ENCODE measurements at places on chromosomes 6 and 20.

DNA sequence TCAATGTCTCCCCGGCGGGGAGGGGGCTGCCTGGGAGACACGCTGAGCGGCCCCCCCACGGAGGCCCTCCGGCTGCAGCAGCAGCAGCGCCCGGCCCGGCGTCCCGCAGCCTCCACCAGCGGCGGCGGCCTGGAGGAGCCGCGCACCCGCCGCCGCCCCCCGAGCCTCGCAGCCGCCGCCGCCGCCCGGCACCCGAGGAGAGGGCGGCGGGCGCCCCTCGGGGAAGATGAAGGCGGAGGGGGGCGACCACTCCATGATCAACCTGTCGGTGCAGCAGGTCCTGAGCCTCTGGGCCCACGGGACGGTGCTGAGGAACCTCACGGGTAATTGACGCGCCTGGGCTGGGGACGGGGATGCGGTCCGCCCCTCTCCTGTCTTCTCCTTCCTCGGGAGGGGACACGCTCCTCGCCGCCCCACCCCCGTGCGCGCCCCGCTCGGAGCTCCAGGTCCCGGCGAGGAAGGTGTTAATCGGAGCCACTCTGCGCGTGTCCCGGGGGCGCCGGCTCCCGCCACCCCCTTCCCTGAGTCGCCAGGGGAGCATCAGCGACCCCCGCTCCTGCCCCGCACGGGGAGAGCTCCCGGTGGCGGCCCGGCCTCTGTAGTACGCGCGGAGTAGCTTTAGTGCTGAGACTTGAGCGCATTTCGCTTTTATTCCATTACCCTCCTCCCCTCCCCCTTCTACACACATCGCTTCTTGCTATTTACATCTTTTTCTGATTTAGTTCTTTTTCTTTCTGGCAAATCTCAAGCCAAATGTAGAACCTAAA, 686 bp downstream of the TMEM170B start:
- peak; percentile 76 for DNase-seq

DNA sequence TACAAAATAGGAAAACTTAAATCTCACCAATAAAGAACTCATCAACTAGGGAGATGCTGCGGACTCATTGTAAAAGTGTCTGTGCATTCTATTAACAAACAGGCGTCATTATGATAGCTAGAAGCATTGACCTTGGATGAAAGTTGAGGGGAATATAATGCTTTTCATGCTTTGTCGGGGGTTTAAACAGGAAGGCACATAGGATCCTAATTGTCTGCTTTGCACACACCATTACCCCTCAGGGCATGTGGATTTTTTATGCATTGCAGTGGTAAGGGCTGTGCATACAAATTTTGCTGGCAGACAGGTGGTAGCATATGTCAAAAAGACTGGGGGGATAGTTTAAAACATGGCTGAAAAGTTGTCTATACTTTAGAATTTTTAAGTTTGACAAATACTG, 447.9 kb upstream of the PLCB4 start:
- no peak for DNase-seq

GRCh38 chr6:55866128-55866527, 9.3 kb downstream of the BMP5 start:
- no peak for DNase-seq

GRCh38 chr6:154466139-154466538, 44.3 kb downstream of the CNKSR3 start:
- no peak for DNase-seq

- DNase-seq: no peak
Measured at GRCh38 chr6:110190726-110191125, 10.5 kb downstream of the CDC40 start.

GRCh38 chr6:47967843-47968242, 143.2 kb downstream of the PTCHD4 start:
- no peak for DNase-seq

GRCh38 chr20:40702504-40702903, 13.5 kb upstream of the MAFB start:
- DNase-seq: no peak

DNA sequence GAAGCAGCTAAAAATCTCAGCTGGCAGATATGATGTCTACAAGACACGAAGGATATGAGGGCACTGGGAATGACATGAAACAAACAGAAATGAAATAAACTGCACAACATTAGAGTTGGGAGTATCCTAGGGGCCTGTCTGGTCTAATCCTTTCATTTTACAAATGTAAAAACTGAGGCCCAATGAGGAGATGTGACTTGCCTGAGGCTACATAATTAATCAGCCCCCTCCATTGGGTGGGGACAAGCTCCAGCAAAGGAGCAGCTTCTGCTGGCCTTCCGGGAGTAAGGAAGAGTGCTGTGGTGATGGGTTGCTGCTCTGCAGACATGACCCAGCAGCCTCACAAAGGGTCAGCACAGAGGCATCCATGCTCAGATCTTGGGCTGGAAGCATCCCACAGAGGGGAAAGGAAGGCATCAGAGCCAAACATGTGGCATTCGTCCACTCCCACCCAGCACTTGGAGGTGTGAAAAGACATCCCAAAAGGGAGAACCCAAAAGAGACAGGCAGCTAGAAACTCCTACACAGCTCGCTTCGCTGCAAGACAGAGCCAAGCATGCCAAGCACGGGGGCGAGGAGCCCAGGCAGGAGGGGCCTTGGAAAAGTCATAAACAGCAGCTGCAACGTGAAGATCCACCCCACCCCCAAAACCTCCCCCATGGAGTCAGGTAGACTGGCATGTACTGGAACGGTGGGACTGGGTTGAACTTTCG, 183.7 kb downstream of the UNC5CL start:
- DNase-seq: no peak

- DNase-seq: no peak
Measured at GRCh38 chr6:11944111-11944510, 68.0 kb upstream of the HIVEP1 start.

- DNase-seq: no peak
Measured at GRCh38 chr20:40966103-40966502, 62.5 kb upstream of the TOP1 start.

- DNase-seq: no peak
Measured at GRCh38 chr6:26363882-26364701, 906 bp upstream of the BTN3A2 start.
